ENCODE measurements at places on chromosomes 13 and 19. TPM values are rescaled to one million over a fixed set of nuclear protein-coding genes. Genes with fewer than 3 reads are reported as not detected.

KLK10 gene
- not detected for total RNA-seq

DNA sequence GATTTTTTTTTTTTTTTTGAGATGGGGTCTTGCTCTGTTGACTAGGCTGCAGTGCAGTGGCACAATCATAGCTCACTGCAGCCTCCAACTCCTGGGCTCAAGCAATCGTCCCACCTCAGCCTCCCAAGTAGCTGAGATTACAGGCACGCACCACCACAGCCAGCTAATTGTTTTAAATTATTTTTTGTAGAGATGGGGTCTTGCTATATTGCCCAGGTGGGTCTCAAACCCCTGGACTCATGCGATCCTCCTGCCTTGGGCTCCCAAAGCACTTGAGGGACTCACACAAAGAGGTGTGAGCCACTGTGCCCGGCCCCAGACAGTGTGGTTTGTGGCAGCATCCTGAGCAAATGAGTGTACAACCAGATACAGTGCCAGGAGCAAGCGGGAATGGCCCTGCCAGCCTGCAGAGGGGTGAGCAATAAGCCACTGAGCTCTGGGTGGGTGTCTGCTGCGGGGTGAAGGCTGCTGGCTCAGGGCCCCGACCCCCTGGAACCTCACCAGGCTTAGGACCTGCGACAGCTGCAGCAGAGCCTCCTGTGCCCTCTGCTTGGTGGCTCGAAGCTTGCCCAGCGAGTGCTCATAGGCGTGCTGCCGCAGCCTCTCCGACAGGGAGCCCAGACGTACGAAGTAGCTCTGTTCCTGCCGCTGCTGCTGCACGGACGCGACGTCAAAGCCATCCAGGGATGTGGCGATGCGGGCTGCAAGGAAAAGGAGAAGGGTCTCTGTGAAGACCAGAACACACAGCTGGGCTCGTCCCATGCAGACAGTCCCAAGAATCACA, 15.9 kb upstream of the TICAM1 start:
- DNase-seq, result no peak

GGN gene
- not detected for total RNA-seq

GRCh38 chr13:30666113-30666512, 48.4 kb downstream of the USPL1 start:
- no peak for DNase-seq

ARHGAP35 gene
- total RNA-seq, result 13.4 TPM

RTBDN gene
- not detected for total RNA-seq

ONECUT3 gene
- total RNA-seq, result not detected

NPAS1 gene
- total RNA-seq, result 1.1 TPM
